ENCODE measurements at places on chromosomes 11 and 22. TPM values are rescaled to one million over a fixed set of nuclear protein-coding genes. Genes with fewer than 3 reads are reported as not detected.

The CUL5 gene
- 52.5 TPM for total RNA-seq

The TBX1 gene
- total RNA-seq, result not detected

The CNGA4 gene
- total RNA-seq, result not detected

The APOBEC3F gene
- total RNA-seq, result 7.8 TPM

The DEFB131B gene
- total RNA-seq, result not detected

The HEPHL1 gene
- not detected for total RNA-seq

The ALKBH3 gene
- 51.4 TPM for total RNA-seq

The ART1 gene
- not detected for total RNA-seq

The TRIM6 gene
- 9.4 TPM for total RNA-seq

The LDHAL6A gene
- total RNA-seq, result not detected

The PLA2G3 gene
- not detected for total RNA-seq

The CCDC73 gene
- not detected for total RNA-seq

The NXPE4 gene
- total RNA-seq, result not detected

The SMC1B gene
- total RNA-seq, result under 0.01 TPM

The OR52I1 gene
- total RNA-seq, result not detected

The ZNF214 gene
- total RNA-seq, result 9.1 TPM

The TSSK2 gene
- total RNA-seq, result not detected

The PRG3 gene
- total RNA-seq, result not detected

The BTBD18 gene
- total RNA-seq, result not detected

The TSGA10IP gene
- total RNA-seq, result not detected

The LARGE2 gene
- not detected for total RNA-seq

The CRYBB2 gene
- not detected for total RNA-seq

The MPZL2 gene
- 2.9 TPM for total RNA-seq

The LRRC10B gene
- under 0.01 TPM for total RNA-seq

The TREH gene
- not detected for total RNA-seq

The OR8U1 gene
- total RNA-seq, result not detected

The TMA7B gene
- not detected for total RNA-seq

The ARHGAP8 gene
- total RNA-seq, result 2.0 TPM

The PHLDA2 gene
- total RNA-seq, result 3.9 TPM

The TMPRSS6 gene
- not detected for total RNA-seq

The CELSR1 gene
- total RNA-seq, result 14.9 TPM

The EHF gene
- total RNA-seq, result under 0.01 TPM

The KCNE3 gene
- total RNA-seq, result 1.2 TPM

All from articular chondrocyte of knee joint (primary cell).